ENCODE measurements at places on chromosomes 1 and 21.
A peak's percentile ranks its signal among the peaks of the same experiment; 100 is the strongest.

DNA sequence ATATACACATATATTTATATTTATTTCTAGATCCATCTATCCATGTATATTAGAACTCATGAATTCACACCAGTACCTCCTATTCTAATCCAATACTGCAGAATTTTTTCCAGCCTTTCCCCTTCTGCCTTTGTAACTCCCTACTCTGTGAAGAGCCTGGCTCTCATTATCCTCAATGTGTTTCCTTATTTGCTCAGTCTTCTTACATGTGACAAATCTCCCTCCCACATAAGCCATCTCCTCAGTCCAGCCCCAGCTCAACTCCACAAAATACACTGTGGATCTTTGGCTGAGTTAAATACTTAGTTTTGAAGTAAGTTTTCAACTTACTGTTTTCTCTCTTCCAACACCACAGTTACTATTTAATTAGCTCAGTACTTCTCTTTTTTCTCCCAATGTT lies 45.7 kb downstream of the ATP5PO start:
- DNase-seq, result no peak

DNA sequence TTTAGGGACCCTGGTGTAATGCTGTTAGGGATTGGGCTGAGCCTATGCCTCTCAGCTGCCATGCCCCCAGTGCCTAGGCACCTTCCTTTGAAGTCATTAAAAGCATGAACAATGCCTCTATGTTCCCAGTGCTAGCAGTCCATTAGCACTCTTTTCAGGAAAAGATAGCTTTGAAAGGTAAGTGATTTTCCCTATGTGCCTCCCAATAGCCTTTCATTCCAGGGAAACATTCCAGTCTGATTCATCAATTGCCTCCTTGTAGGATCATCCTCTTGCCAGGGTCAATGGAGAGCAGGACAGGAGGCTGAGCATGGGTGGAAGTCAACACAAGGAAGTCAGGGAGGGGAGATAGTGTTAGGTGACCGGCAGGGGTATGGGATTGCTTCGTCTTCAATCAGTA lies 8.6 kb upstream of the IGSF21 start:
- no peak for DNase-seq

- DNase-seq, result no peak
These were observed 17.5 kb upstream of the VSIG8 start for GRCh38 chr1:159879977-159880376.

GRCh38 chr21:44718571-44718970 lies 7.2 kb upstream of the TSPEAR start:
- DNase-seq, result no peak

DNA sequence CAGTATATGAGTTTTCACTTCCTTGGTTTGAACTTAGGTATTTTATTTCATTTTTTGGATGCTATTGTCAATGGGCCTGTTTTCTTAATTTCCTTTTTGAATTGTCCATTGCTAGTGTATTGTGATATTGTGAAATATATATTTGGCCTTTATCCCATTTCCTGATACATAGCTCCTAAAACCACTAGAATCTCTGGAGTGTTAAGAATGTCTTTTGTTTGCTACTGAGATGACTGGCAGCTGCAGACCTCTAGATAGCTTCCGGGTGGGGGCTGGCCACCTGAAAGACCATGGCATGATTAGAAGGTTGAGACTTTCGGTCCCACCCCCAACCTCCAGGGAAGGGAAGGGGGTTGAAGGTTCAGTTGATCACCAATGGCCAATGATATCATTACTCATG lies 245.4 kb downstream of the KCNJ6 start:
- no peak for DNase-seq

GRCh38 chr1:14516974-14517840 lies 81.3 kb upstream of the KAZN start:
- DNase-seq, result no peak

GRCh38 chr1:36450919-36451305 lies 661 bp upstream of the OSCP1 start:
- DNase-seq, result no peak

DNA sequence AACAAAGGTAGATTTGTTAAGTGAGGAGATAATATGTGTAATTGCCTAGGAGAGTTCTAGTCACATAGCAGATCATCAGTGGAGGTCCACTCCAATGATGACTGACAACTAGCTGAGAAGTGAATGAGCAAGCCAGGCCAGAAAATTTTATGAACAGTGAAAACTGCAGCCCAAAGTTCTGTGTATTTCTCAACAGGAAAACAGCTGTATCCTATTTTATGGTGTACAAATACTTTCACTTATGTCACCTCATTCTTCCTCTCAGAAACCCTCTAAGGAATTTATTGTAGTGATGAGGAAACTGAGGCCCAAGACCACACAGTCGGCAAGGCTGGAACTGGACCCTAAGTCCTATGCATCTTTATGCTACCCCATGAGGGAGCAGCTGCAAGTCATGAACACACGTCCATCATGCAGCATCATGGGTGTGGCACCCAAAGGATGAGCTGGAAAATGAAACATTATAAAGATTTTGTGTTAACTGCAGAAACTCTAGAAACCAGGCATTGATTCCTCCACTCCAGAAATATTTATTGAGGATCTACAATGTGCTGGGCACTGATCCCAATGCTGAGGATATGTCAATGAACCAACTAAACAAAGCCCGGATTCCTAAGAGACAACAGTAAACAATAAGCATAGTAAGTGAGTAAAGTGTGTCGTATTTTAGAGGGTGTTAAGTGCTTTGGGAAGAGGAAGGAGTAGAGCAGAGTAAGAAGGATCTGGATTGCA lies 99.5 kb upstream of the DUSP10 start:
- DNase-seq, result no peak

GRCh38 chr1:169915150-169915549 lies 21.5 kb upstream of the SCYL3 start:
- no peak for DNase-seq

GRCh38 chr1:226422478-226422877 lies 14.6 kb upstream of the PARP1 start:
- DNase-seq, result no peak

GRCh38 chr21:16504766-16505165 lies 775.0 kb downstream of the USP25 start:
- DNase-seq, result no peak

GRCh38 chr1:200967693-200968468 lies 55.6 kb downstream of the KIF21B start:
- DNase-seq, result no peak

DNA sequence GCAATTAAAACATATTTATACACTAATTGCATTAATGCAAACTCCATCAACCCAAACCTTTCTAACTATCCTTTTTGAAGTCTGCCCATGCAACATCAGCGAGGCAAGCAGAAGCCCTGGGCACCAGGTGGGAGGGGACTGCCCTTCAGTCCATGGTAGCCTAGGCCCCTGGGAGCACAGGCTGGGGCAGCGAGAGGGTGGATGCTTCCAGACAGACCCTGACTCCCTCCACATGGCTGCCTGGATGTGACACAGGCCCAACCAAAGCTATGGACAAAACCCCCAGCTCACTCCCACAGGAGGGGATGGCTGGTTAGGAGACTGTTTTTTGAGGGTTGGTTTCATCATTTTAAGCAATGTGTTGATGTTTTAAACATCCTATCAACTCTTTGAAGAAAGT lies 17.8 kb upstream of the LRRC47 start:
- DNase-seq, result no peak

DNA sequence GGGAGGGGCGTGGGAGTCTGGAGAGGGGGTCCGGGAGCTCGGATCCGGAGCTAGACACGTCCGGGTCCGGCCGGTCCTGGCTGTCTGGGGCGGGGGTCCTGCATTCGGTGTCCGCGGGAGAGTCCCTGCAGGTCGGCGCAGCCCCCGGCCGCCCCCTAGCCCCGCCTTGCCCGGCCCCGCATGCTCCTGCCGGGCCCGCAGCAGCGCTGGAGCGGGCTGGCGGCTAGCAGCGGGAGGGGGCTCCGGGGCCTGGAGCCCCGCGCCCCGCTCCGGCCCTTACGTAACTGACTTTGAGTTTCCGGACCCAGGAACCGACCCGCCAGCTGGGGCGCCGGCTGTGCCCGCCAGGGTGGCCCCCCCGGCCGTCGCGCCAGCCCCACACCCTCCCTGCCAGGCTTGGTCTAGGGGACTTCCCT lies 26.9 kb upstream of the EPB41 start:
- DNase-seq, result peak; percentile 32

DNA sequence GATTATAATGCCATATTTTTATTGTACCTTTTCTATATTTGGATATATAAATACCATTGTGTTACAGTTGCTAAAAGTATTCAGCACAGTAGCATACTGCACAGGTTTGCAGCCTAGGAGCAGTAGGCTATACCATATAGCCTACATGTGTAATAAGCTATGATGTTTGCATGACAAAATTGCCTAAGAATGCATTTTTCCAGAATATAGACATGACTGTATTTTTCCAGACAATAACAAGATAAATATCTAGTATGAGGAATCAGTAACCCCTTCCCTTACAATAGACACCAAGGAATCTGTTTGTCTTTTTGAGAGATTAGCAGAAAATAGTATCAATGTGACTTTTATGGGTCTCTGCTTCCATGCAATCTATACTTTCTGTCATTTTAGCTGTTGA lies 228.6 kb downstream of the GRIK1 start:
- no peak for DNase-seq

DNA sequence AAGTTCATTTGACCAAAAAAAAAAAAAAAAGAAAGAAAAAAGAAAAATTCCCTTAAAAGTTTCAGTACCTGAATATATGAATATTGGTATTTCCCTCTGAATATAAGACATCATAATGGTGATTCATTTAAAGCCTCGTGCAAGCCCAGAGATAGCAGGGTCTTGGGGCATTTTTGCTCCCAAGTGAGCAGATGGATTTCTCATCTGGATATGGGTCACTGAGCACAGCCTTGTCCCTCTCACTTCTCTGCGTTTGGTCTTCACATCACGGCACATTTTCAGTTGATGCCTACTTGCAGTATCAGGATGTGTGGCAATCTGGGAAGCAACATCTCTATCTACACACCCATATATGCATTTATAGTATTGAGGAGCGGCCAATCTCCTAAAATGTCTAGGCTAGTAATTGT lies 12.7 kb downstream of the CD58 start:
- no peak for DNase-seq

- no peak for DNase-seq
These were observed 2.4 kb downstream of the SLC41A1 start for GRCh38 chr1:205810448-205811157.

- DNase-seq, result no peak
These were observed 28.1 kb downstream of the TTLL7 start for GRCh38 chr1:83970802-83971201.

GRCh38 chr1:234970401-234970730 lies 158.3 kb downstream of the TOMM20 start:
- DNase-seq, result no peak

DNA sequence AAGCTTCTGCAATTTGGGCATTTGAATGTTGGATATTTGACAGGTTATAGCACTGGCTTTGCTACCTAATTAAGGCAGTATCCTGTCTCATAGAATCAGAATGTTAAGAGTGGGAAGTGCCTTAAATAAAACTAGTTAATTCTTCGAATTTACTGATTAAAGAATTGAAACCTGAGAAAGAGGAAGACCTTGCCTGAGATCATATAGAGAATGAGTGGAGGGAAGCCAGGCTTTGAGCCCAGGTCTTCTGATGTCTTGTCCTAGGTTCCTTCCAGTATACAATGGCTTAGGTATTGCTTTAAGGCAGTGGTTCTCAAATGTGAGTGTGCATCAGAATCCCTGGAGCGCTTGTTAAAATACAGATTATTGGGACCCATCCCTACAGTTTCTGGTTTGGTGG lies 20.9 kb upstream of the SH3BGRL3 start:
- no peak for DNase-seq

DNA sequence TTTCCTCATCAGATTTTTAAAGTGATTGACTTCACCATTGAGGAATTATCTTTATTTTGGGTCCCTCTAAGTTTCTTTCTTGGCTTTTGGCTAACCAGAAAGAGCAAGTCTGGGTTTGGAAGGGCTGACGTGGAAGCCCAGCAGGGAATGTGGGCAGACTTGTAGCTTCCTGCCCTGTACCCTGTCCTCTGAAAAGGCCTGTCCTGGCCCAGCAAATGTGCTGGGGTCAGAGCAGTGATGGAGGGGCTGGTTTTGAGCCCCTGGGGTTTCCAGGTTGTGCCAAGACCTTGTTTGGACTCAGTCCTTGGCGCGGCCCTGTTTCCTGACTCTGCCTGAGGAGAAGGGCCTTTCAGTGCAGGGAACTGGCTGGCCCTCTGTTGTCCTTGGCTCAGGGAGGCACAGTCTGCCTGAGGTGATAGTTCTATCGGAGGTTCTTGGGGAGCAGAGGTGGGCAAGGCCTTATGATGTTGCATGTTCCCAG lies 72.1 kb downstream of the UCK2 start:
- no peak for DNase-seq

DNA sequence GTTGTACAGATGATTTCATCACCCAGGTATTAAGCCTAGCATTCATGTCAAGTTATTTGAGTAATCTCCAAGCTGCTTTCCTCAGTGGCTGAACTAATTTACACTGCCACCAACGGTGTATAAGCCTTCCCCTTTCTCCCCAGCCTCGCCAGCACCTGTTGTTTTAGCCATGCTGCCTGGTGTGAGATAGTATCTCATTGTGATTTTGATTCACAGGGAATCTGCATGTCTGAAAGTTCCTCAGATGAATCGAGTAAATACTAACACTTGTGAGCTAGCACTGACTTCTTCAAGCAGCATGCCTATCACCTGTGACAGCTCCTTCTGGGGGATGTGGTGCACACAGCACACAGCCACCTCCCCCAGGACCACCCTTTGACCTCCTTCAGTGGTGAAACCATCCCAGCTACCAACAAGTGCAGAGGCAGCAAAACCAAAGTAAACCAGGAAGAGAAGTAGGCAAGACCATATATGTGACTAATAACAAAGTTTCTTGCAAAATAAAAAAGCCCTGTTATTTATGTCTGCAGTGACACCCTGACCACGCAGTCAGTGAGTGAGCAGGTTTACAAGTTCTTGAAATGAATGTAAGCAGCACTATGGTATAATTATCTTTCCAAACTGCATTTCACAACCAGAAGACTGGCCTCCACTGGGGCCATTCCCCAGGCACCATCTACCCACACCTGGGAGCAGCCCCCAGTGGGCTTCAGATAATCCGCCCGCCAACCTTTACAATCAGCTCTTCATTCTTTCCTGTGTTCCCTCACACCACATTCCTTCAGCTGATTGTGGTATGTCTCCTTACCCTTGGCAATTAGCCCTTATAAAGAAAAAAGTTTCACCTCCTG lies 173.8 kb downstream of the ETS2 start:
- no peak for DNase-seq

- peak; percentile 62 for DNase-seq
These were observed 14.4 kb downstream of the SMYD3 start for GRCh38 chr1:246492611-246493245.

DNA sequence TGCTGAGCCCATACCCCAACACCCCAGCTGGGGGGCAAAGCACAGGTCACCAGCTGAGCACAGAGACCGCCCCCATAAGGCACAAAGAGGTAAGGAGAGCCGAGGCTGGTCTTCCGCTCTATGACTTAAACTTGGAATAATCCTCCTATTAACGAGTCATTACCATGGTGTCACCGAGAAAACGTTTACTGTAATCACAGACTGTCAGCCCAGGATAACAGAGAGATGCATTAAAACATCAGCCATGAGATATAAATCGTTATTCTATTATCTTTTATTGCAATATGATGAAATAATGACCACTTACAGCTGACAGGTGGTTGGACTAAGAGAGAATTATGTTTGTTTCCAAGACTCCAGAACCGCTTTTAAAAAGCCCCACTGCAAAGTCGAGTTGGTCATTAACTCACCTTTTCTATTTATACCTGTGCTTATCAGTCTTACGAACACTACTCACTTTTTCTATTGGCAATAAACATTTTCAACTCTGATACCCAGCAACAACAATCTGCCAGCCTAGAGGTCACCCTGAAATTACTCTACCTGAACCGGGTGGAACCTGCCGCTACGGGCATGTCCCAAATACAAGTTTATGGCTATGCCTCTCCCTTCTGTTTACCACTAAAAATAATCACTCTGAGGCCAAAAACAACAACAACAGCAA lies 21.5 kb downstream of the NPHP4 start:
- DNase-seq, result no peak
